ENCODE measurements at places on chromosomes 4 and X.

GRCh38 chr4:186819342-186820086 is 95.9 kb upstream of the FAT1 start:
- DNase-seq: no peak

DNA sequence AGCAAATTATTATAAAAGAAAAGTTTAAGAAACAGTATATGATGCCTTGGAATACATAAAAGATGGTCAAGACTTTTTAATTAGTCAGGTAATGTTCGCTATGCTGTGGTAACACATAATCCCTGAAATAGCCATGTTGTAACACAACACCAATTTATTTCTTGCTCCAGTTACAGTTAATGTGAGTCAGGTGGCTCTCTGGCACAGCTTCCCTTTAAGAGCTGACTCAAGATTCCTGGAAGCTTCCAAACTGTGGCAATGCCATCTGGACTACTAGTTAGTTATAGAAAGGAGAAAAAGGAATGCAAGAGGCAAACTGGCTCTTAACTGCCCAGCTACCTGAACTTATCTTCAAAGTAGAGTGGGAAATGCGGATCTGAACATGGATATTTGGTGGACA is 210.5 kb downstream of the CHM start:
- DNase-seq: no peak

DNA sequence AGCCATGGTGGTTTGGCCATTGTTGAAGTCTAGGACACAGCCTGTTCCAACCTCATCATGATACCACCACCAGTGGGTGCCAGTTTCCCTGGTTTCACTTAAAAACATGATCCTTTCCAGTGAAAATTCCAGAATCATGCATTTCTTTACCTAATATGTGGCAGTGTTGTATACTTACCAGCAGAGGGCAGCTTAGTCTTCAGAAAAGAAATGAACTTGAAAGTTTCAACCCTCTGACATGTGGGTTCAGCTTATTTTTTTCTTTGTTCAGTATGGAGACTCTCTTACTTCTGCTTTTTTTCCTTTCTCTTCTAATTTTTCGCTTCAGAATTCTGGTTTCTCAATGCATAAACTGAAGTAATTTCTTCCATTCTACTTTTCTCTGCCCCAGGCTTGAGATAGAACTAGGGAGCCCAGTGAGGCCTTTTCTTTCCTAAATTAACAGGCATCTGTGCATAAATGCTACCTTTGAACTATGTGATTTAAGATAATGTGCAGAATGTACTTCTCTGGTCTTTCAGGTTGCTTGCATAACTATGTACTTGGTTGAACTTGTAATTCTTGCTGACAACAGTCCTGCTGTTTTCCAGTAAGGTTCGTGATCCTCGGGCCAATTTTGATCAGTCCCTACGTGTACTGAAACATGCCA is 10.7 kb downstream of the LIAS start:
- DNase-seq: peak; percentile 86

DNA sequence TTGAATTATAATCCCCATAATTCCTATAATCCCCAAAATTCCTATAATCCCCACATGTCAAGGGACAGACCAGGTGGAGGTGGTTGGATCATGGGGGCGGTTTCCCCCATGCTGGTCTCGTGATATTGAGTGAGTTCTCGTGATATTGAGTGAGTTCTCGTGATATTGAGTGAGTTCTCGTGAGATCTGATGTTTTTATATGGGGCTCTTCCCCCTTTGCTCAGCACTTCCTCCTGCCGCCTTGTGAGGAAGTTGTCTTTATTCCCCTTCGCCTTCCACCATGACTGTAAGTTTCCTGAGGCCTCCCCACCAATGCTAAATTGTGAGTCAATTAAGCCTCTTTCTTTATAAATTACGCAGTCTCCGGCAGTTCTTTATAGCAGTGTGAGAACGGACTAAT is 36.6 kb upstream of the GPR78 start:
- DNase-seq: no peak

DNA sequence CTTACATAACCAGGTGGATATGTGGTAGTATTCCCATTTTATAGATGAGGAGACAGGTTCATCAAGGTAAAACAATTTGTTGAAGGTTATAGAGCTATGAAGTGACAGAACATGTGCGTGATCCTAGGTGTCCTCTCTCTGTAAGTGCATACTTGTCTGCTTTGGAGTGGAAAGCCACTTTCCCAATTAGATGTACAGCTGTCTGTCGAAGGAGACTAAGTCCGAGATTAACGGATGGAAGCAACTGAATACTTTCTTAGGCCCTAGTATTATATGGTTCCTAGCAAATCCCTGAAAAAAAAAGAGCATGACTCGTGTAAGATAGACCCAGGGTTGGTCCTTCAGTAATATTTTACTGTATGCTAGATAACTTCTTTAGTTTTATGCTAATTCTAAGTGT is 19.7 kb downstream of the TMEM131L start:
- DNase-seq: no peak

DNA sequence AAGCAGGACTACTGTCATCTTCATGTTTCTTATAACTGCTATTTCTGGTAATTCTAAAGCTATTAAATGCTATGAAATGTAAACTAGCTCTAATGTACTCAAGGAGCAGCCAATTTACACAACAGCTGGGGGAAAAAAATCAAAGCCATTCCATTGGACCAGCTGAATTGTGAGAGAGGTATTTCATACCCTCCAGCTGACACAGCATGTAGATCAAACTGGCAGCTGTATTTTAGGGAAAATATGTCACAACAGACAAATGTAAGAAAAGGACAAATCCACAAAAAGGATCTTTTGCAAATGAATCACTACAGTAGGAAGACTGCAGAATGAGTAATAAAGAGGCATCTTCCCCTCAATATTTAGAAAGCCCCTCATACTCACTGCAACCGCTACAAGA is 65.2 kb upstream of the FAM47B start:
- DNase-seq: no peak

DNA sequence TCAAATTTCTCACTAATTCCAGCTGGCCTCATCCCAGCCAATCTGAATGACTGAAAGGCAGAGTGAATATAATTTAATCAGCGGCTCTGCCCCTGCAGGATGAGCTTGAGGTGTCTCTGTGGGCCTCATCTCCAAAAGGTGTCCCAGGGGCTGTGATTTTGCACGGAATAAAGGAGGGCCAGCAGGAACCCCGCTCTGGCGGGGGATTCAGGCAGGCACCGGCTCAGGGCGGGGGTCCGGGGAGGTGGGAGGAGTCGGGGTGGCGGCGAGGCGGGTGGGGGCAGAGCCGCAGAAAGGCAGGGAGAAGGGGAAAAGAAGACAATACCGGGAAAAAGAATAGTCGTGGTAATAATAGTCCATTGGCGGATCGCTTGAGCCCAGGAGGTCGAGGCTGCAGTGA is 16.0 kb upstream of the ERCC6L start:
- no peak for DNase-seq

DNA sequence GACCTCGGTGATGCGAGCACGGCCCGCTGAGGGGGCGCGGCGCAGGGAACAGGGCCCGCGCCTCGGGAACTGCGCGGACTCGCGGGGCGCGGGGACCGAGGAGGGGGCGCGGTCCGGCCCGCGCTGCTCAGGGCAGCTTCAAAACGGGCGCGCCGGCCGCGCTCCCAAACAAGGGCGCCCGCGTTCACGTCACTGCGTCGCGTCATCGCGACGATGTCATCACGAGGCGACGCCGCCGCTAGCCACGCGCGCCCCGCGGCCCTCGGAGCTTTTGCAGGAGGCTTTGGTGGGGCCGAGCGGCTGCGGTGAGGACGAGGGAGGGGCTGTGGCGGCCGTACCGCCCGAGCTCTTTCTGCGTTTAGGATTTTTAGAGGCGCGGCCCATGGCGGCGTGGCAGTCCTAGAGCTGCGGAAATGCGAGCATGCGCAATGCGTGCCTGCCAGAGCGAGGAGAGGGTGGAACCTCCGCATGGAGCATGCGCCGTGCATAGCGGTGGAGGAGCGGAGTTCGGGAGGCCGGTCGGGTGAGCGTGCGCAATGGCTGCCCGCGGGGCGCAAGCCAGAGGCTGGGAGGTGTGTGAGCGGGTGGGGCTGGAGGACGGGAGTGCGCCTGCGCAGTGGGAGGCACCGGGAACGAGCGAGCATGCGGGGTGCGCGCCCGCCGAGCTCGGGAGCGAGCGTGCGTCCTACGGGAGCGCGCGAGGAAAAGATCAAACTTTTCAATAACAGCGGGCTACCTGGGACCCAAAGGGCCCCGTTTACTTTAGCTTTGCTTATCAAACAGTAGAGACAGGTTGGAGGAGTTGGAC is at the start of gene PPP2R3B:
PPP2R3B (minus strand) TSS at position 140 of the 808 bp plus-strand sequence. CDS start 216 bp downstream, outside the sequence.
- DNase-seq: peak; percentile 99

DNA sequence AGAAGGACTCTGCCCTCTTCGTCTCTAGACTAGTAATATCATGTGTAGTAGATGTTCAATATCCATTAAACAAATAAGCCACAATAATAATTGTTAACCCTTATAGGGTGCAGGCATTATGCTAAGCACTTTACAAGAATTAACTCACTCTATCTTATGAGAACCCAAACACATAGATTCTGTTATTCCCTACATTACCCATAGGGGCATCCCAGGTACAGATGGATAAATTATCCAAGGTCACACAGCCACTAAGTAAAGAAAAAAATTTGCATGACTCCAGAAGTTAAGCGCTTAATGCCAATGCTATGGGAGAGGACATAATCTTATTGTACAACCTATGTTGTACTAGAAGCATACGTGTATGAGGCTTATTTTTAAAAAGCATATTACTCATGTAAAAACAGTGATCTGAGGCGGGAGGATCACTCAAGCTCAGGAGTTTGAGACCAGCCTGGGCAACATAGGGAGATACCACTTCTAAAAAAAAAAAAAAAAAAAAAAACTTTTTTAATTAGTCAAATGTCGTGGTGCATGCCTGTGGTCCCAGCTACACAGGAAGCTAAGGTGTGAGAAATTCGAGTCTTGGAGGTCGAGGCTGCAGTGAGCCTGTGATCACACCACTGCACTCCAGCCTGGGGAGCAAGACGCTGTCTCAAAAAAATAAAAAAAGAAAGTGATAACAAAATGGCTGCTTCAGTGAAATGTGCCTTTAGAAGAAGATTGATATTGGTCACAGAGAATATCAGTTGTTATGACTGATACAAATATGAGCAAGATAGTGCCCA is 13.6 kb downstream of the LDB2 start:
- DNase-seq: no peak

Data from hematopoietic multipotent progenitor cell treated with erythropoietin and hydrocortisone succinate and interleukin-3 and kit ligand, for 17 days (in vitro differentiated cells).